ENCODE measurements at places on chromosomes 2 and 18. TPM values are rescaled to one million over a fixed set of nuclear protein-coding genes. Genes with fewer than 3 reads are reported as not detected.

DNA sequence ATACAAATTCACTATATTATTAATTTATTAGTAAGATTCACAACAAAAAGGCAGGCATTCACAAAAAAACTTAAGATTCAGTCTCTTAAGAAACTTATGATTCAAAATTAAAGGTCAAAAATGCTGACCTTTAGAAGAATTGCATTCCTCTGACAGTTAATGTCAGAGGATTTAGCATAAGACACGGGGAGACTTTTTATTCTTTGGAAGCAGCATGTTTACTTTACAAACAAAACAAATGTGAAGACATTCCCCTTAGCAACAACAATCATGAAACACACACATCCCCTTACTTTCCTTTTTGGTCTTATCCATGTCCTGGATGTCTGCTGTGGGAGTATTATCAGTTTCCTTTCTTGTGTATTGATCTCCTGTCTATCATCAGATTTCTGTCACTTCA lies 117.1 kb downstream of the RAD51AP2 start:
- no peak for DNase-seq
- no peaks in the 10 kb centered on the region for H3K27me3 ChIP-seq
- no peaks in the 10 kb centered on the region for H3K4me1 ChIP-seq
- H3K27ac ChIP-seq, result no peak overlapping the region
- no peaks in the 10 kb centered on the region for H3K36me3 ChIP-seq
- no peak overlapping the region for H3K4me3 ChIP-seq

- H3K36me3 ChIP-seq, result peaks cover 50% of the 10 kb centered on the region
- no peaks in the 10 kb centered on the region for H3K27me3 ChIP-seq
- H3K4me1 ChIP-seq, result peaks cover 74% of the 10 kb centered on the region
- H3K27ac ChIP-seq, result peak overlapping the region; percentile 91
Measured at GRCh38 chr2:100782380-100782878, 37.5 kb upstream of the NPAS2 start.

GRCh38 chr2:157761520-157761919 lies 114.6 kb downstream of the ACVR1 start:
- DNase-seq, result no peak
- no peak overlapping the region for H3K27ac ChIP-seq
- no peaks in the 10 kb centered on the region for H3K4me1 ChIP-seq
- no peak overlapping the region for H3K4me3 ChIP-seq

- no peaks in the 10 kb centered on the region for H3K36me3 ChIP-seq
- H3K4me1 ChIP-seq, result no peaks in the 10 kb centered on the region
- DNase-seq, result no peak
- H3K27ac ChIP-seq, result no peak overlapping the region
- H3K27me3 ChIP-seq, result peaks cover 30% of the 10 kb centered on the region
- H3K4me3 ChIP-seq, result no peak overlapping the region
Measured at GRCh38 chr2:36800381-36800780, 103.9 kb downstream of the VIT start.

DNA sequence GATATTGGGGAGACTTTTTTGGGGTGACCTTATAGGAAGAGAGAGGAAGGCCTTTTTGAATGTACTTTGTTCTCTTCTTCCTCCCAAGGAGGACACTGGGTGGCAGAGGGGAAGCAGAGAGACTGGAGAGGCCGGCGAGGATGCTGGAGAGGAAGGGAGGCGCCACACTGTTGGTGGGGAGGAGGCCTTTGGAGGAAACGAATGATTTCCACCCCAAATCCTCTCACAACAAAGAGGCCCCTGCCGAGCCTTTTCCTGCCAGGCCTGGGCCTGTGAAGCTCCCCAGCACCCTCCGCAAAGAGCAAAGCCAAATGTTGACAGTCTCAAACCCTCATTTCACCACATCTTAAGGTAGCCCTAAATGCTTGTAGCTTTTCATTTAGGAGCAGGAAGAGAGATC lies 59.0 kb upstream of the UPP2 start:
- H3K4me1 ChIP-seq, result no peaks in the 10 kb centered on the region
- no peak for DNase-seq
- no peak overlapping the region for H3K4me3 ChIP-seq
- no peaks in the 10 kb centered on the region for H3K27me3 ChIP-seq
- H3K36me3 ChIP-seq, result no peaks in the 10 kb centered on the region
- no peak overlapping the region for H3K27ac ChIP-seq

- peak overlapping the region; percentile 95 for H3K27ac ChIP-seq
- peaks cover 15% of the 10 kb centered on the region for H3K36me3 ChIP-seq
- no peak for DNase-seq
- H3K27me3 ChIP-seq, result no peaks in the 10 kb centered on the region
- H3K4me1 ChIP-seq, result peaks cover 12% of the 10 kb centered on the region
- H3K4me3 ChIP-seq, result peak overlapping the region; percentile 99
Measured at GRCh38 chr2:58241546-58241864, 380 bp upstream of the FANCL start.

GRCh38 chr2:128754246-128754724 lies 435.6 kb upstream of the HS6ST1 start:
- H3K27ac ChIP-seq, result no peak overlapping the region
- H3K4me3 ChIP-seq, result no peak overlapping the region
- H3K27me3 ChIP-seq, result peaks cover 39% of the 10 kb centered on the region
- DNase-seq, result no peak
- no peaks in the 10 kb centered on the region for H3K4me1 ChIP-seq

DNA sequence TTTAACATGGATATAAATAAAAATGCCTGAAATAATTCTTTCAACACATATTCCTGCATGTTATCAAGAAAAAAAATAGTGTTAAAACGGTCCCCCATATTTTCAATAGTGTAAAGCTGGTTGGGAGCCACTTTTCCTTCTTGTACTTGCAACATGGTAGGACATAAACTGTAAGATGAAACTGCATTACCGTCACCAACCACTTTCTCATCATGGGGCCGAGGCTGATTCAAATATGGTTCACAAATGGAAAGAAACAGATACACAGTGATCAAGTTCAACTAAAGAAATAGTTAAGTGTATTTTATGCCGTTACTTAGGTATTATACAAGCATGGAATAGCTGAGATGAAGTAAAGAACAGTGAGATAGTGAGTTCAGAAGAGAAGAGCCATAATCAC lies 360.7 kb downstream of the ZEB2 start:
- DNase-seq, result no peak
- H3K4me3 ChIP-seq, result no peak overlapping the region
- no peaks in the 10 kb centered on the region for H3K27me3 ChIP-seq
- H3K4me1 ChIP-seq, result no peaks in the 10 kb centered on the region

DNA sequence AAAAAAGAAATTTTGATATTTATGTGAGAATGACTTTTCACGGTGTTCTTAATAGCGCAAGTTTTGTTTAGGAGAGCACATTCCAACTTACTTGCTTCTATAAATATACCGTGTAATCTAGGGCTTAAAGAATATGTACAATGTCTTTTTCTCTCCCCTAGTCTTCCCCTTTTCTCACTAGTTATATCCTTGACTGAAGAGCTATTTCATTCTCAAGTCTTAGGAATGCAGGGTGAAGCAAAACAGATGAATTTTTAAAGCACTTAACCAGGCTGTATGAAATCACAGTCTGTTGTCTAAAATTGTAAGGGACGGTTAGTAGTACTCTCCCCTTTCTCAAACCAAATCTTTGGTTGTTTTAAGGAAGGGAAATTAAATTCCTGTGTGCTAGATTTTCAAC lies 29.6 kb upstream of the SLC30A6 start:
- H3K4me3 ChIP-seq, result no peak overlapping the region
- peaks cover 20% of the 10 kb centered on the region for H3K4me1 ChIP-seq
- H3K27me3 ChIP-seq, result no peaks in the 10 kb centered on the region

- H3K27ac ChIP-seq, result no peak overlapping the region
- no peaks in the 10 kb centered on the region for H3K27me3 ChIP-seq
- no peaks in the 10 kb centered on the region for H3K36me3 ChIP-seq
- peaks cover 14% of the 10 kb centered on the region for H3K4me1 ChIP-seq
- no peak for DNase-seq
- H3K4me3 ChIP-seq, result no peak overlapping the region
Measured at GRCh38 chr18:49319590-49319989, 140.9 kb downstream of the DYM start.

GRCh38 chr2:134337631-134338030 lies 83.8 kb downstream of the MGAT5 start:
- H3K27me3 ChIP-seq, result no peaks in the 10 kb centered on the region
- H3K27ac ChIP-seq, result no peak overlapping the region
- no peak for DNase-seq
- H3K4me1 ChIP-seq, result no peaks in the 10 kb centered on the region
- H3K36me3 ChIP-seq, result no peaks in the 10 kb centered on the region

- no peaks in the 10 kb centered on the region for H3K27me3 ChIP-seq
- DNase-seq, result no peak
- H3K4me1 ChIP-seq, result peaks cover 12% of the 10 kb centered on the region
- no peaks in the 10 kb centered on the region for H3K36me3 ChIP-seq
- no peak overlapping the region for H3K4me3 ChIP-seq
Measured at GRCh38 chr2:8111193-8111592, 570.7 kb upstream of the ID2 start.

- H3K4me3 ChIP-seq, result no peak overlapping the region
- no peaks in the 10 kb centered on the region for H3K36me3 ChIP-seq
- H3K27ac ChIP-seq, result no peak overlapping the region
- peaks cover 13% of the 10 kb centered on the region for H3K27me3 ChIP-seq
- DNase-seq, result no peak
Measured at GRCh38 chr18:56388571-56388970, 249.8 kb downstream of the TXNL1 start.

DNA sequence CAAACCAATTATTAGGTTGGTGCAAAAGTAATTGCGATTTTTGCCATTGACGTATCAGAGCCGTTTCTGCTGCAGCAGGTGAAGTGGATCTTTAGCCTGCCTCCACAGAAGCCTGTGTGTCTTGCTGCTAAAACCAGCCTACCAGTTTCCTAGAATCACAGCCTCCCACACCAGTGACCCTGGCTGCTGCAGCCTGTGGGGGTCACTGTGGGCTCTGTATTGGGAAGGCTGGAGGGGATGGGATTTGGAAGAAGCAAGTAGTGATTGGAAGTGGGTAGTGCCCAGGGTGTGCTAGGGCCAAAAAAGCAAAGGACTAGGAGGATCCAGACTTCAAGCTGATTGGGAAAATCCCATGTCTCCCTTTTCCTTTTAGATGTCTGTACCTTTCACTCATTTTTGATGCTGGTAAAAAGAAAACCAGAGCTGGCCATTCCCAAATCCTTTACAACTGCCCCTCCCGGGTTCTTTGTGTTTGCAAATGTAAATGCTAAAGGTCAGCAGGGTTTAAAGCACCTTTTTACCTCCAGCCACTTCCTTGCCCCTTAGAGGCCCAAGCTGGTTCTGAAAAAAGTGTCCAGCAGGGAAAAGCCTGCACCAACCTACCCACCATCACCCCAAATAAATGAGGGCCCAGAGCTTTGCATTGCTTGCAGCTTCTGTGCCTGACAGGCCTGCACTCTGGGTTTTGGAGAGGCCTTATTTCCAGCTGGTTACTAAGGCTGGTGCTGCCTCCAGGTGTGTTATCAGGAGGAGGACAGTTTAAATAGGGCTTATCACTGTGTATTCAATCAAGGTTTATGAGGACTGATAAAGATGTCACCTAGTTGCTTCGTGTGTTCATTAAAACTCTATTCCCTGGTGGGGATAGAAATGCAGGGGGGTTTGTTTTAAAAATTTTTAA lies 172.0 kb downstream of the MIB1 start:
- no peaks in the 10 kb centered on the region for H3K36me3 ChIP-seq
- H3K4me3 ChIP-seq, result no peak overlapping the region
- H3K4me1 ChIP-seq, result no peaks in the 10 kb centered on the region

- no peak overlapping the region for H3K27ac ChIP-seq
- H3K4me3 ChIP-seq, result no peak overlapping the region
- no peak for DNase-seq
- no peaks in the 10 kb centered on the region for H3K4me1 ChIP-seq
- H3K27me3 ChIP-seq, result no peaks in the 10 kb centered on the region
Measured at GRCh38 chr18:43681661-43682060, 404.4 kb upstream of the SYT4 start.

GRCh38 chr18:31957728-31958127 lies 14.8 kb upstream of the TRAPPC8 start:
- H3K4me3 ChIP-seq, result no peak overlapping the region
- H3K4me1 ChIP-seq, result peaks cover 11% of the 10 kb centered on the region
- H3K36me3 ChIP-seq, result no peaks in the 10 kb centered on the region
- H3K27ac ChIP-seq, result no peak overlapping the region
- DNase-seq, result no peak

CPS1 gene
- total RNA-seq, result 1.1 TPM

TRAF3IP1 gene
- 21.2 TPM for total RNA-seq

DTNA gene
- total RNA-seq, result 10.9 TPM

B4GALT6 gene
- total RNA-seq, result 22.0 TPM

DDX1 gene
- 99.7 TPM for total RNA-seq

TMEM198 gene
- 5.9 TPM for total RNA-seq

STPG4 gene
- 12.7 TPM for total RNA-seq

TUBA4B gene
- total RNA-seq, result not detected

ZNG1B gene
- total RNA-seq, result 49.7 TPM
